NCI-H1417 (cell line): ENCODE measurements at places on chromosomes 13 and 19.

- no peak for DNase-seq
These were observed 9.3 kb upstream of the CPAMD8 start for GRCh38 chr19:17035842-17036424.

DNA sequence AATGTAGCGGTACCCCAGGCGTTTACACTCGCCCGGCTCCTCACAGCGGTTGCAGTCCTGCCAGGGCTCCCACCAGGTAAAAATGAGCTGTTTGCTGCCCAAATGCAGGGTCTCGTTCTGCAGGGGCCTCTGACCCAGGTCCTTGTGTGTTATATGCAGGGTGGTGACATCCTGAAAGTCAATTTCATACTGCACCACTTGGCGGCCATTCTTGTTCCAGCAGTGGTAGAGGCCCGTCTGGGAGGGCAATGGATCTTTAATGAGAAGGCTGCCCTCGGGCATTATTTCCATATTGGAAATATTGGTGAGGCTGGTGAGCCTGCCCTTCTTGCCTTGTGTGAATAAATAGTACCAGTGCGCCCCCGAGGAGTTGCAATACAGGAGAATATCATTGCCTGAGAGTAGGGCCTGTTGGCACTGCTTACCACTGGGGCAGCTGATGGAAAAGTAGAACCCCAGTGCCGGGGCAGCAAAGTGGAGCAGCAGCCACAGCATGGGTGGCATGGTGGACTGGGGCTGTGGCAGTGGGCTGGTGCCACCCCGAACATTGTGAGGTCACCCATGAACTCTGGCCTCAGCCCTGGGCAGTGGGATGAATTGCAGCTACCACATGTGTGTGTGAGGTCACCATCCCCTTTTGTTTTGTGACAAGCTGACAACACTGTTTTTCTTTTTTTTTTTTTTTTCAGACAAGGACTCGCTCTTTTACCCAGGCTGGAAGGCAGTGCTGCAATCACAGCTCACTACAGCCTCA, at the start of gene FAM187B:
FAM187B (minus strand) TSS at position 563 of the 754 bp plus-strand sequence; CDS start at position 504, 59 bp downstream.
- no peak for DNase-seq

GRCh38 chr19:54803410-54803809, at the start of gene KIR2DL4:
Gene KIR2DL4 (plus strand): TSS chr19:54803610. CDS start chr19:54803652, 42 bp downstream.
- DNase-seq = no peak

DNA sequence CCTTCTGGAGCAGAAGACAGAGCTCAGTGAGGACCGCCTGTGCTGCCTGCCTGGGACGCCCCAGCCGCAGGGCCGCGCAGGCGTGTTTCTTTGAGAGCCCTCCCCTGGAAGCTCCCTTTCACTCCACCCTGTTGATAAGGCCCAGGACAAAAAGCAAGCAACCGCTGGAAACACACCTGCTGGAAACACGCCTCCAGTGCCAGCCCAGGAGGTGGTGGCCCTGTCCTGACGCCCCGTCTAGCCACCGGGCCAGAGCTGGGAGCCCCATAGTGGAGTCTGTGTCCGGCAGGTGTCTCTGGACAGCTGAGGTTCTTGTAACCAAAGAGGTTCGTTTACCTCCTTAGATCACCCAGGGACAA, 173.8 kb downstream of the KATNAL1 start:
- no peak for DNase-seq

GRCh38 chr19:10339380-10339960, at the start of gene ICAM3:
Gene ICAM3 (minus strand): TSS chr19:10339624. CDS start chr19:10339614, 10 bp downstream.
- DNase-seq = no peak

GRCh38 chr19:32457571-32458158, 52.1 kb downstream of the DPY19L3 start:
- no peak for DNase-seq

DNA sequence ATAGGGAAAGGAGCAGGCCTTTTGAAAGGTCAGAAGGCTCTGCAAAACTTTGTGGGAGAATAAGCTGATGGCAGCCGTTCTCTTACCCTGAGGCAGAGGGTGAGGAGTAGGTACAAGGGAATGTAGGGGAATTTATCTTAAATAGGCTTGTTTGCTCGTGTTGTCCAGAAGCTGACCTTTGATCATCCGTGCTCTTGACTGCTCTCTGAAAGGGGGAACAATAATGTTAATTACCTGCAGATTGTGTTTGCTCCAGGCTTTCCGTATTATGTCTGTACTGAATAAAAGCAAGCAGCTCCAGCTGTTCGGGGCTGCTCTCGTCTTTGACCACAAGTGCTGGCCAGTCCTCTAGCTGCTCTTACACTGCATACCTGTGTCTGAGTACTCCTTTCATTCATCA, 116.3 kb downstream of the ZNF429 start:
- no peak for DNase-seq

GRCh38 chr19:19457671-19458070, 52.2 kb downstream of the GATAD2A start:
- no peak for DNase-seq

- no peak for DNase-seq
These were observed 4.2 kb downstream of the DYRK1B start for GRCh38 chr19:39829702-39830275.

GRCh38 chr13:104869501-104869900, 1666.0 kb downstream of the EFNB2 start:
- no peak for DNase-seq

- no peak for DNase-seq
These were observed 4.8 kb downstream of the RPS16 start for GRCh38 chr19:39430675-39431593.

GRCh38 chr19:51799034-51799773, 4.2 kb downstream of the FPR3 start:
- DNase-seq = no peak

- no peak for DNase-seq
These were observed 83.5 kb upstream of the RNF113B start for GRCh38 chr13:98260357-98261164.

GRCh38 chr13:24328145-24328544, 18.8 kb downstream of the C1QTNF9 start:
- DNase-seq = no peak

DNA sequence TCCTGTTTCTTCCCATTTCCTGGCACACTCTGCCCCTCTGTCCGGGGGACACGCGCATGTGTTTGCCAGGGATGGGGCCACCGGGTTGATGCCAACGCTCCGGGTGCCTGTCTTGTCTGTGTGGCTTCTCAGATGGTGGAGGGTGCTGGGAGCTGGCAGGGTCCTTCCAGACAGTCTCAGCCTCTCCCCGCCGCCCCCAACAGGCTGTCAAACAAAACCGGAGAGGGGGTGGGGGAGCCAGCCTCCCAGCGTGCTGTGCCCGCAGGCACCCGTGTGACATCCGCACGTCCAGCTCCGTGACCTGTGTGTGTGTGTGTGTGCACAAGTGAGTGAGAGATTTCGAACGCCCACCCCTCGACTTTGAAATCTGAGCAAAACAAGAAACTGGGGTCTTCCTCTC, 10.6 kb upstream of the EHD2 start:
- DNase-seq = no peak

DNA sequence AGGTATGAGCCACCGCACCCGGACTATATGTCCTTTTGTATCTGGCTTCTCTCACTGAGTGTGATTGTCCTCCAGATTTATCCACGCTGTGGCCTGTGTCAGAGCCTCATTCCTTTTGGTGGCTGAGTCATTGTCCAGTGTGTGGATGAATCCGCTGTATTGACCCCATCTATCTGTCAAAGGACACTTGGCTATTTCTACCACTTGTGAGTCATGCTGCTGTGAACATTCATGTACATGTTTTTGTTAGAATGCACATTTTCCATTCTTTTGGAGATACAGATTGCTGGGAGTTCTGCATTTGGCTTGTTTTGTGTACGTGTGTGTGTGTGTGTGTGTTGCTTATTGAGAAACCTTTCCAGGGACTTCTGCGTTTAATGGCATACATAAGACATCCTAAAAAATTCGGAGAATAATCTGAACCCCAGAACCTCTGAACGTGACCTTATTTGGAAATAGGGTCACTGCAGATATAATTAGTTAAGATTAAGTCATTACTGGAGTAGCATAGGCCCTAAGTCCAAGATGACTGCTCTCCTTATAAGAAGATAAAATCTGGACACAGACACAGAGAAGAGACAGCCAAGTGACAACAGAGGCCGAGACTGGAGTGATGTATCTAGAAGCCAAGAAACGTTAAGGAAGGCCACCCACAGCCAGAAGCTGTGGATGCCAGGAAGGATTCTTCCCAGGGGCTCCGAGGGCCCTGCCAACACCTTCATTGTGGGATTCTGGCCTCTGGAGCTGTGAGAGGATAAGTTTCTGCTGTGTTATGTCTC, 4.9 kb upstream of the GIPC3 start:
- DNase-seq = no peak

- DNase-seq = no peak
These were observed 73.7 kb upstream of the PCDH9 start for GRCh38 chr13:67303661-67304333.

DNA sequence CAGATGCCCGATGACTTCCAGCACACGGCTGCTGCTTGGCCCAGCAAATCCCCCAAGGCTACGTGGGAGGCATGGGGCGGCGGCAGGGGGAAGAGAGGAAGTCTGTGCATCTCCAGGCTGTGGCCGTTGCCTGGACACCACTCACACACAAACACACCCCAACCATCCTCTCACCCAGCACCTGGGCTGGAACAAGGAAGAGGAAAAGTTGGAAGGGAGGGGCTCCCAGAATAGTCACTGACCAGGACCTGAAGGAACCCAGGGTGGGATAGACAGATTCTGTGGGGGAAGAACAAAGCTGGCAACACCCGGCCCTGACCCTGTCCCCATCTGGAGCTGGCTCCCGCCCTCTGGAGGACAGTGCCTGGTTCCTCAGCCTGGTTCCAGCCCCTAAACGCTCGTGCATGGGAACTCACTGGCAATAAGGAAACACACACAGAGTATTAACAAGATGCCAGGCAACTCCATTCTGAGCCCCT, 11.2 kb downstream of the PPP6R1 start:
- no peak for DNase-seq

DNA sequence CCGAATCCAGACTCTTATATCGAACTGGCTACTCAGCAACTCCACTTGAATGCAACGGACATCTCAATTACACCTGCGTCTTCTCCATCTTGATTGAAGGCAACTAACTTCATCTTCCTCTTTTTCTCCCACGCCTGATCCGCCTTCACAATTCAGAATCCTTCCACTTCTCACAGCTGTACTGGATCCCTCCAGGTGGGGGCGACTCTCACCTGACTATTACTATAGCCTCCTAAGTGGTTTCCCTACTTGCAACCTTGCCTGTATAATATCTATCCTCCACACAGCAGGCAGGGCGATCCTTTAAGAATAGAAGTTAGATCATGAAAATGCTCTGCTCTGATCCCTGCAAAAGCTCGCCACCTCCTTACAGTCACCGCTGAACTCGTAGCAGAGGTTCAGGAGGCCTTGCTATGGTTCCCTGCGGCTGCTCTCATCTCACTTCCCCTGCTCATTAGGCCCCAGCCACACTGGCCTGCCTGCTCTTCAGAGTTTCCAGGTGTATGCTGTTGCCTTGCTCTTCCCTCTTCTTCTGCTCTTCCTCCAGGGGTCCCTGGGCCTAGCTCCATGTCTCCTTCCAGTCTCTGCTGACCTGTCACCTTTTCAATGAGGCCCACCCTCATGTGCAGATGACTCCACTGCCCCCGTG, 31.9 kb downstream of the RFXAP start:
- peak; percentile 12 for DNase-seq

GRCh38 chr19:47609906-47610894, 1.3 kb downstream of the BICRA start:
- no peak for DNase-seq

DNA sequence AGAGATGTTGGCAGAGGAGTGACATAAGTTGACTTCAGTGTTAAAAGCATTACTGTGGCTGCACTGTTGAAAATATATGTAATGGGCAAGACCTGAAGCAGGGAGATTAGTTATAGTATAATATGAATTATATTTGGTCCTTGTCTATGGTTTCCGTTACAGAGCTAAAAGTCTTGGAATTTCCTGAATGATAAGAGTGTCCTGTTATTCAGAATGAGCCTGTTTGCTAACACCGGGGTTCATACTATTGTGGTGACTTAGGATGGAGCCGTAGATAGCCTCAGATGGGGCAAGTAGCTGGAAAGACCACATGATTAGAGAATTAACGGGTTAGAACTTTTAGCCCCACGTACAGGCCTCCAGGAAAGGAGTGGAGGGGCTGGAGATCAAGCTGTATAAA, 5.7 kb downstream of the USPL1 start:
- DNase-seq = no peak

- DNase-seq = no peak
These were observed 18.4 kb downstream of the SPATA13 start for GRCh38 chr13:24178847-24179485.

DNA sequence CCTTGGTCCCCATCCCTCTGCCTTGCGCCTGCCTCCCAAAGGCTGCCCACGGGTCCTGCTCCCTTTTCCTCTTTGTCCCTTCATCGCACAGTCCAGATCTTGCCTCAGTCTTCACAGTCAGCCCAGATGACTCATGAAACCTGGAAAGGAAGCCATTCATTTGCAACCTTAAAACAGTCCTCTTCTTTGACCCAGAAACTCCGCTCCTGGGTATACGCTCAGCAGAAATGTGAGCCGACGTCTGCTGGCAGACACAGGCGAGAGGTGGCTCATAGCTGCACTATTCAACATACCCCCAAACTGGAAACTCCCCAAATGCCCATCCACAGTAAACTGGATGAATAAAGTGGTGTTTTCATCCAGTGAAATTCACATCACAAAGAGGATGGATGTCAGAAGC, 13.6 kb upstream of the PEPD start:
- no peak for DNase-seq

GRCh38 chr13:74920920-74921319, 561.0 kb downstream of the TBC1D4 start:
- no peak for DNase-seq

DNA sequence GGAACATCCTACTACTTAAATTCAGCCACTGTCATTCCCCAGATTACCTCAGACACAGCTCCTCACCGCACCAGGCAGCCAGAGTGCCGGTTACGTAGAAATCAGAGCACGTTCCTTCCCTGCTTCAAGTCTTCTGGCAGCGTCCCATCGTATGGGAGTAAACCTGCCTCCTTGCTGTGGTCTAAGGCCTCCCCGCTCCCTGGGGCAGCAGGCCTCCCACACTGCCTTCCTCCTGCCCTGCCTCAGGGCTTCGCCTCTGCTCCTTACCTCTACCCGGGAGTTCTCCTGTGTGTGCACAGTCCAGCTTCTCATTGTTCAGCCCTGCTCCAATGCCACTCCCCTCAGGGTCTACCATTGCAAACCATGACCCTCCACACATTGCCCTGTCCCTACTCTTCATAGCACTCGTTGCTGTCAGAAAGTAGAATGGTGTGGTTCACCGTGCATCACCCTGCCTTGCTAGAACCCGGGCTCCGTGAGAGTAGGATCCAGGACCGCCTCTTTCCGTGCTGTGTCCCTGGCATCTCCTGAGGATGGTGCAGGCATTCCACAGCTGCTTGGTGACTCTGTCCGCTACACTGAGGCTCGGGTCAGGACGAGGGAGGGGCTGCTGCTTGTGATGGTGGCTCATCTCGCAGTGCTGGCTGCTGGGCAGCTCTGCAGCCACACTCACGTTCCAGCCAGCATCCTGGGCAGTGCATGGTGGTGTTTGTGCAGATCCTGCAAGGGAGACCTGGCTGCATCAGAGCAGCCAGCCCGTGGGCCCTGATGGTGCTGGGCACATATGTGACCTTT, 6.9 kb downstream of the POP4 start:
- no peak for DNase-seq
